ENCODE measurements at places on chromosomes 16 and 17.

- no peak for DNase-seq
Measured at GRCh38 chr16:85600078-85600477, 13.0 kb upstream of the GSE1 start.

DNA sequence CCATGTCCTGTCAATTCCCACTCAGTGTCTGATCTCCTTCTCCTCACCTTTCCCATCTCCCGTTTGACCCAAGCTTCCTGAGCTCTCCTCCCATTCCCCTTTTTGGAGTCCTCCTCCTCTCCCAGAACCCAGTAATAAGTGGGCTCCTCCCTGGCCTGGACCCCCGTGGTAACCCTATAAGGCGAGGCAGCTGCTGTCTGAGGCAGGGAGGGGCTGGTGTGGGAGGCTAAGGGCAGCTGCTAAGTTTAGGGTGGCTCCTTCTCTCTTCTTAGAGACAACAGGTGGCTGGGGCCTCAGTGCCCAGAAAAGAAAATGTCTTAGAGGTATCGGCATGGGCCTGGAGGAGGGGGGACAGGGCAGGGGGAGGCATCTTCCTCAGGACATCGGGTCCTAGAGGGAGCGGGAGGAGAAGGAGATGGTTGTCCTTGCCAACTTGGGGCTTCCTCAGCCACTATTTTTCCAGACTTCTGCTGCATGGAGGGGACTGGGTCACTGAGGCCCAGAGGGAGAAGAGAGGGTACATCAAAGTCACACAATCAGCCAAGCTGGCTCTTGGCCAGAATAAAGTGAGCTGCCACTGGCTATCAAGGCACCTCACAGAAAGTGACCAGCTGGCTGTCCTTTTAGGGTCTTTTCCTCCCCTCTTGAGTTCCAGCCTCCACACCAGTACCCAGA is 1.9 kb upstream of the TBC1D10B start:
- DNase-seq: no peak

DNA sequence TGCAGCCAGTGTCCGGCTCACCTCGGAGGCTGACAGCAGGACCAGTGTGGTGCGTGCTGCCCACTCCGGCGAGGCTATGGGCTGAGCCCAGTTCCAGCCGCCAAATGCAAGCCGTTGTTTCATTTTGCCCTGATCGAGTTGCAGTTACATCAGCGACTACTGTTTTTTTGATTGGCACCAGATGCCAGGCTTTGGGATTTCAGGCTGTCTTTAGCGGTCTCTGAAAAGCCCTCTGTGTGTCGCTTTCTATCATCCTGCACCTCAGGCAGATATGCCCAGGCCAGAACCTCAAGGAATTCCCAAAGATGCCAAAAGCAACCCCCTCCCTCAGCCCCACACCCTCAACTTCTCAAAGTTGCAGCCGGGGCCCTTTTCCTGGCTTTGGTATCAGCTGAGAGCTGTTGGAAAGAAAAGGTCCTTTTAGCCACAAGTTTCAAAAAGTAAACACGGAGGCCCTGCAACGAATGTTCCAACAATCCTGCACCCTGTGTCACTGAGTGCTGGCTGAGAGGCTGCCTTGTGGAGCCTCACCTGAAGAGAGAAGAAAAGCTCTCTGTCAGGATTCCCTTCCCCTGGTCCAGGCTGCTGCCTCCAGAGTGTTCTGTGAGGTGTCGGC is 58.9 kb downstream of the WWP2 start:
- DNase-seq: peak; percentile 81

DNA sequence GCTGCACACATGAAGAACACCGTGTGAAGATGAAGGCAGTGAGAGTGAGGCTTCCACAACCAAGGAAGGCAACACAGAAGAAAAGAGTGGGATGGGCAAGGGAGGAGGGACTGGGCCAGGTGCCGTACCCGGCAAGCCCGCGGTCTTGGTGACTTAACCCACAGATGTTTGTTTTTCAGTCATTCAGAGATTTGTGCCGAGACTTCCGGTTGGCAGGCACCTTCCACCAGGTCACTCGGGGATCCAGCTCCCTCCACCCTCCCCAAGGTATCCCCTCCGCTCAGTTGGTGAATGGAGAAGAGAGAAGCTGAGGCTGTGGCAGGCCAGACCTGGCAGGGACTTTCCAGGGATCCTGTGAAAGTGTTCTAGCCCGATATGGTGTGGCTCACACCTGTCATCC is 4.9 kb upstream of the KREMEN2 start:
- DNase-seq: no peak

DNA sequence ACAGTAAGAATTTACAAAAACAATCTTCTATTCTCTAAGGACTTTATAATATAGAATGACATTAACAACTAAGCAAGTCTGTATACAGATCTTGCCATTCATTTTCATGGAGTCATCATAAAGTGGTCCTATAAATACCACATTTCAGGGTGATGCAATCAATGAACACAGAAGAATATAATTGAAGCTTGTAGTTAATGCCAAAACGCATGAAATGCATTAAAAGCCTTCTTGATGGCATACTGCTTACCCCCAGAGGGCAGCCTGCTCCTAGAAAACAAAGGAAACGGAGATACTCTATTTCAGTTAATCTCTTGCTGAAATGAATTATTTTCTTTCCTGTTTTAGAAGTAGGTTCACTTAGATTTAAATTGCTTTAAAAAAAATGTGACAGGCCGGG is 45.2 kb upstream of the STAC2 start:
- DNase-seq: peak; percentile 89

DNA sequence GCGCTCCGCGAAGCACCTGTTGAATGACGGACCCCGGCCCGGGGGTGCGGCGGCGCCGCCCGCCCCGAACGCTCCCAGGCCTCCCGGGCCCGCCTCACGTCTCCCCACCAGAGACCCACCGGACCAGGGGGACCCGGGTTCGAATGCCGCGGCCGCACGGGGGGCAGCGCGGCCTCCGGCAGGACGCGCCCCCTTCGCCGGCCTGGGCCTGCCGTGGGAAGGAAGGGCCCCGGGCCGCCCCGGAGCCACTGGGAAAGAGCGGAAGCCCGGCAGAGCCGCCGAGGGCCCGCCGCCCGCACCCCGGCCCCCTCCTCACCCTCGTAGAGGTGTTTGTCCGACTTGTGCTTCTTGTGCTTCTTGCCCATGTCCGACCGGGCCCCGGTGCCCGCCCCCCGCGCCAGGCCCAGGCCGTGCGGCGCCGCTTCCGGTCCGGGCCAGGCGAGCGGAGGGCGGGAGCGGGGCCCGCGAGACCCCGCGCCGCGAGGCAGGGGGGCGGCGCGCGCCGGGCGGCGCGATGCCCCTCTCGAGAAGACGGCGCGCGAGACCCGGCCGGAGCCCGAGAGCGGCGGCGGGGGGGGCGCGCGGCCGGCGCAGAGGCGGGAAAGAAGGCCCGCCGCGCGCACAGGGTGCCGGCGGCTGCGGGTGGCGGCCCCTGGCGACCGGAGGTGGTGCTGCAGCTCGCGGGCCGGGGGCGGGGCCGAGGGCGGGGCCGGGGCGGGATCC is at the start of gene BRD7:
TSS of gene BRD7 (minus strand) at position 579 of the 723 bp plus-strand sequence. CDS start at position 365, 214 bp downstream.
- DNase-seq: peak; percentile 79

DNA sequence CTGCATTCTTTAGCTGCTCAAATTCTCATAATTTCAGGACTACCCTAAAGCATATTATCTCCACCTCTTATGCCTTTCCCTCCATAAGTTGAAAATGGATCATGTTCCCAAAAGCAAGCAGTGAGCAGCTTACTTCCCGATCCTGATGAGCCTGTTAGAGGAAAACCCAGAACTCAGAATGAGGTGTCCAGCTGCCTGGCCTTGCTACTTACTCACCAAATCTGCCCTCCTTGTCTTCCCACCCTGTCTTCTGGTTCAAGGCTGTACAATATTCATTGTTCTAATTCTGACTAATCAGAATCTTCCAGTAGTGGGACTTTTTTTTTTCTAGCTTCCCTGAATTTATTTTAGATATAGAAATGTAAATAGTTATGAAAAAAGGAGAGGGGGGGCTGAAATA is 10.8 kb downstream of the LYRM1 start:
- DNase-seq: peak; percentile 88

DNA sequence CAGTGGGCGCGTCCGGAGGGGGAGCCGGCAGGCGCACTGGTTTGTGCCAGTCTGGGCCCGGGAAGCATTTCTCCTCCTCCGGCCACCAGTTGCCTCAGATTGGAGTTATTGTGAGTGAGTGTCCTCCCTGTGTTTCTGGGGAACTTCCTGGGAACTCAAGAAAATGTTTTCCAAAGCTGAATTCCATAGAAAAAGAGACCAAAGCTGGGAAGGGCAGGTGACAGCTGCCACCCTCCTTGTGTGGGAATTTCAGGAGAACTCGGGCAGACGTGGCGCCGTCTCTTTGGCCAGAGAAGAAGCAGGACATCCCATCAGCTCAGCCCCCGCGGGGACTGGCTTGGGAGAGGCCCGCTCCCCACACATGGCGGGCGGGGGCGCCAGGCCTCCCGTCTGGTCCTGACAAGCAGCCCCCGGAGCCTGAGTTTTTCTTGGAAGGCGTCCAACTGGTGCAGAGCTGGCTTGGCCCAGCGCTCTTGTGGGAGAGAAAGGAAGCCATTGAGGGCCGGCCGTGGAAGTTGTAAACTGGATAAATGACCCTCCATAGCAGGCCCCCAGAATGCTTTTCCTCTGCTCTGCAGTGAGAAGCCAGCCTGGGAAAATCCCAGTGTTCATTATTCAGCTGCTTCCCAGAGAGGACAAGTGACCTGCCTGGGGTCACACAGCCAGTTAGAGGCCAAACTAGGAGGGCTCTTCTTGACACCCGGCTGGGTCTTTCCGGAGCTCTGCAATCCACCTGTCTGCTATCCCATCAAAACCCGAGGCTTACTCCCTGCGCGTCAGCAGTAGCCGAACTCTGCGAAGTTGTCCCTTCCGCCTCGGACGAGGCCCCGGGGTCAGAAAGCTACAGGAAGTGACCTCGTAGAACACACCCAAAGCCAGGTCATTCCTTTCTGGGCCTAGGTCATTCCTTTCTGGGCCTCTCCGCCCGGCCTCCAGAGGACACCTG is 39.2 kb upstream of the GSE1 start:
- DNase-seq: peak; percentile 66

GRCh38 chr16:67884684-67885083 is at the start of gene NRN1L:
Gene NRN1L (plus strand): TSS chr16:67884885. CDS start chr16:67884904, 19 bp downstream.
- peak; percentile 95 for DNase-seq

- DNase-seq: peak; percentile 78
Measured at GRCh38 chr17:81295676-81296381, 722 bp upstream of the SLC38A10 start.

DNA sequence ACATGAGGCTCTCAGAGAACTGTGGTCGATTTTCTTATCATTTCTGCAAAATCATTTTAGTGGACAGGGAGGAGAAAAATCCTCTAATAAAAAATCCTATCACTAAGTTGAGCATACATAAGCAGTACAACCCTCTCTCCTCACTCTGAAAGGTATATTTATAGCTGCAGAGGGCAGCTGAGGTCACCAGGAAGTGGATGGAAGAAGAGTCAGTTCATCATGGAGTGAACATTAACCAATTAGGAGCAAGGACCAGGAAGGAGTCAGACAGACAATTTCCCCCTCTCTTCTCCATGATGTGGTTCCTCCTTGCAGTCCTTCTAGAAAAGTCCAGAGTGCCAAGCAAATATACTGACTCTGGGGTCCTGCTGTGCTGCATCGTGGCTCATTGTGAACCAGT is 253.7 kb downstream of the TOX3 start:
- no peak for DNase-seq

- DNase-seq: no peak
Measured at GRCh38 chr16:10931977-10932632, 10.2 kb downstream of the DEXI start.
